ENCODE measurements at places on chromosomes 12 and 14.

GRCh38 chr12:46303039-46303666 lies 34.3 kb upstream of the SLC38A1 start:
- peak; percentile 41 for DNase-seq

DNA sequence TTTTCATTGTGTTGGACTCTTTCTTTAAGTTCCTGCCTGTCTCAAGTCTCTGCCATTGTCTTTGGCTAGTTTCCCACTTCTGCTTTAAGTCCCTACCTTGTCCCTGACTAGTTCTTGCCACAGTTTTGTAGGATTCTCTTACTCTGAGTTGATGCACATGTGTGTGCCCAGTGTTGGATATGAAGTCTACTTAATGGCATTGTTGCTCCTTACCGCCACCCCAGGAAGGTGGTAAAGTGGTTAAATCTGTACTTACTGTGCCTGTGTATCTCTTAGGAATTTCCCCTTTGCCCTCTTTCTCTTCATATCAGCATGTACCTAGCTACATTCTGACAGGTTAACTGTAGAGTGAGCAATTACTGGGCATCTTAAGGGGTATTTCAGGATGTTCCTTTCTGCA lies 227.1 kb downstream of the NUBPL start:
- DNase-seq = no peak

DNA sequence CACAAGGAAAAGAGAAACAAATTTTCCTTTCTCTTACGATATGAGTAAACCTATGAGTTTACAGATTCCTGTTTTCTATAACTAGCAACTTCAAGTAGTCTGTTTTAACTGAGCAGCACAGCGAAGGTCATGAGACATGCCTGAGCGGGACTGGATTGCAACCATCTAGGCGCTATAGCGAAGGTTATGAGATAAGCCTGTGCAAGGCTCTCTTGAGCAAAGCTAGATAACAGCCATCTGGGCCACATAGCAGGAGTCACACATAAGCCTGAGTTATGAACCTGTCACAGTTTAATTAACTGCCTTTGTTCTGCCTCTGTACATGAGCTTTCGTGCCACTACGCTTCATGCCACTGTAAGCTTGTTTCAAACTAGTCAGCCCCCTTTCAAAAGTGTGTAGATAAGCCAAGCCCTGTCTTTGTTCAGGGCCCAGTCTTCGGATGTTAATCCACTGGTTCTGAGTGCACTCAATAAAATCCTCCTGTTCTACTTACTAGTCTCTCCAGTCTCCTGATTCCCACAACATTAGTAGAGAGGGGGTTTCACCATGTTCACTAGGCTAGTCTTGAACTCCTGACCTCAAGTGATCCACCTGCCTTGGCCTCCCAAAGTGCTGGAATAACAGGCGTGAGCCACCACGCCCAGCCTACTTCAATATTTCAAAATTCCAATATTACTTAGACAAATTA lies 47.1 kb downstream of the SEC23A start:
- no peak for DNase-seq

DNA sequence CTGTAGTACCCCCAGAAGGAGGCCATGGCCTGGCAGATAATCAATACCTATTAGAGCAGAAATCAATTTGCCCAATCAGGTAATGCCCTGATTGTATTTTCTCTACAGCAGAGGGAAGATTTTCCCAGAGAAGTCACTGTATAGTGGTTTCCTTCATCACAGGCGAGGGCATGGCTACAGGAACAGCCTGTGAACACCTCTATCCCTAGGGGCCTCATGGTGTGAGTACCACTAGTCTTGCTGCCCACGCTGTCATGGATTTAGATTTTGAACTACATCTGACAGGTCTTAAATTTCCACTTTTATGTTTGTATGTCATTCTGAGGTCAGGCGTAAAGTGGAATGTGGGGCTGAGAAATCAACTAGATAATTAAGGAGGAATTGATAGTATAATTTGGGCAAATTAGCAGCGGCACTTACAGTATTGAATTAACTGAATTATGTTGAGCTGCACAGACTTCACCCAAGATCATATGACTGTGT lies 42.4 kb upstream of the STXBP6 start:
- no peak for DNase-seq

DNA sequence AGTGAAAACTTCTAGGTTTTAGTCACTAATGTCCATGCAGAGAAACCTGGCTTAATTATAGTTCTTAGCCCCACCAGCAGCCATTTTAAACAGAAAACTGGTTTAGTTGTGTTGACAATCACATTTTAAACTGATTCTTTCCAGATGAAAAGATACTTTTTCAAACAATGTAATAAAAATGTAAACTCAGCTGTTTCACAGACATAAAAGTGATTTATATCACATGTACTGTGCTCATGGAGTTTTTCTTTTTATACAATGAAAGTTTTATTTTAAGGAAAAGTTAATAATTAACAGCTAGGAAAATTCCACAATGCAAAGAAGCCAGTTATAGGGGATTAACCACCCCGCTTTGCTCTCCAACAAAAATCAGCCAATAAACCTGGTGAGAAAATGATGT lies 129.7 kb downstream of the PAX9 start:
- DNase-seq = no peak

- no peak for DNase-seq
These were observed 29.4 kb downstream of the PLEKHG7 start for GRCh38 chr12:92732216-92732615.

- no peak for DNase-seq
These were observed 224.4 kb downstream of the SPTSSA start for GRCh38 chr14:34237677-34238076.

DNA sequence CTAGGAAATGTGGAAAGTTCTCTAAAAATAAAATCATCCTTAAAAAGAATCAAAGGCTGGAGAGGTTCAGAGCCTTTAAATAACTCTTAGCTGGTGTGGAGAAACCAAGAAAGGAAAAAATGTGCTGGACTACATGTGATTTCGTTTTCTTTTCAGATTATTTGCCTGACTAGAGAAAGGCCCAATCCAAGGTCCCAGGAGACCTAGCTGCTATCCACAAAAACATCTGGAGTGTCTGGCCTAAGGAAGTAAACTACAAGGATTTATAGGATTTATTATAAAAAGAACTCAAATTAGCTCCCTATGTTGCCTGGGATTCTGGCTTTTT lies 774 bp upstream of the TMEM30B start:
- no peak for DNase-seq

DNA sequence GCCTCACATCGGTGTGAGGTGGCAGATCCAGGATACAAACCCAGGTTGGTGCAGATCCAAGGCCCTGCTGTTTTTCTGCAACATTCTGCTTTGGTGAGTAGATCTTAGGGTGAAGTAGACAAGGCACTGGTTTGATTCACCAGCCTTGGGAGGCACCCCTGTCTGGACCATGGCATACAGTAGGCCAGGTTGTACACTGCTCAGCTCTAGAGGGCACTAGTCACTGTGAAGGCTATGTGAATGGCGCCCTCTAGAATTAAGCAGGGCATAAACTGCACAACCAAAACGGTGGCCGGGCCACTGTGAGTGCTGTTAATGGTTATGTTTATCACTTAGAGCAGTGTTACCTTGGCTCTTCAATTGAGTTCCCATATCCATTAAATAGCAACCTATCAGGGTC lies 280.6 kb upstream of the PWP1 start:
- DNase-seq = peak; percentile 64

DNA sequence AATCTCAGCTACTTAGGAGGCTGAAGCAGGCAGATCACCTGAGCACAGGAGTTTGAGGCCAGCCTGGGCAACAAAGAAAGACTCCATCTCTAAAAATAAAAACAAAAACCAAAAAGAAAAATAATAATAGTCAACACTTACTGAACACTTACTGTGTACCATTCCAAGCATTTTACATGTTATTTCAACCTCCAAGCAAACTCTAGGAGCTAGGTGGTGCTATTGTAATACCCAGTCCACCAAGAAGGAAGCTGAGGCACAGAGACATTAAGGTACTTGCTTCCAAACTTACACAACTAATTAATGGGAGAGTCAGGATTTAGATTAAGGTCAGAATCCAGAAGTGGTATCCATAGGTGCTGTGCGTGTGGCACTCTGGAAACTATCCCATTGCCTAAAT lies 13.7 kb upstream of the OR6J1 start:
- peak; percentile 79 for DNase-seq

GRCh38 chr12:54704202-54704601 lies 56.0 kb upstream of the DCD start:
- DNase-seq = no peak

DNA sequence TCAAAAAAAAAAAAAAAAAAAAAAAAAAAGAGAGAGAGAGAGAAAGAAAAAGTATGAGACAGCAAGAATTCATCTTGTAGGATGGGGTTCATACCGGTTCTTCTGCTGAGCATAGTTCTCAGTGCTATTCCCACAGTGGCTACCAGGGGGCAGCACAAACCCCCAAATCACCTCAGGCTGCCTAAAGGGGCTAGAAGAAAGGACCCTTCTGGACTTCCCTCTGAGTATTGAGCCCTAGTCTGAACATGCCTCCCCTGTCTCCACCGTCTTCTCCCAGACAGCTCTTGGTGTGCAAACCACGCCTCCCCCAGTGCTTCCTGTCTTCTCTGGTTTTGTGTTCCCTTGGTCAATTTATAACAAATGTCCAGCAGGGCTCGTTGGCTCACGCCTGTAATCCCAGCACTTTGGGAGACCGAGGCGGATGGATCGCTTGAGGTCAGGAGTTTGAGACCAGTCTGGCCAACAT lies 31.3 kb upstream of the SMUG1 start:
- peak; percentile 75 for DNase-seq

GRCh38 chr12:2679068-2679815 lies 115.5 kb upstream of the FKBP4 start:
- no peak for DNase-seq

- DNase-seq = no peak
These were observed 175.3 kb upstream of the ALG10B start for GRCh38 chr12:38141239-38141638.

DNA sequence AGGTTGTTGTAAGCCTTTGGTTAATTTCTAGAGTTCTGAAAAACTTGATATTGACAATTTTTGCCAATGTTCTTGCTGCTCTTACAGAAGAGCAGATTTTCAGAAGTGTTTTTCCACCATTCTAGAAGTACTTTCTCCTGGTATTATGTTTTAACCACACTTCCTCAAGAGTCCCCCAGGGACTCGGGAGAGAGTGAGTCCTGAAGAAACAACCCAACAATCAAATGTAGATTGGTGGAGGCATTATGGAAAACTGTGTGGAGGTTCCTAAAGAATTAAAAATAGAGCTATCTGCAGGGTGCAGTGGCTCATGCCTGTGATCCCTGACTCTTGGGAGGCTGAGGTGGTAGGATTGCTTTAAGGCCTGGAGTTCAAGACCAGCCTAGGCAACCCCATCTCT lies 26.7 kb downstream of the OR10P1 start:
- DNase-seq = no peak

DNA sequence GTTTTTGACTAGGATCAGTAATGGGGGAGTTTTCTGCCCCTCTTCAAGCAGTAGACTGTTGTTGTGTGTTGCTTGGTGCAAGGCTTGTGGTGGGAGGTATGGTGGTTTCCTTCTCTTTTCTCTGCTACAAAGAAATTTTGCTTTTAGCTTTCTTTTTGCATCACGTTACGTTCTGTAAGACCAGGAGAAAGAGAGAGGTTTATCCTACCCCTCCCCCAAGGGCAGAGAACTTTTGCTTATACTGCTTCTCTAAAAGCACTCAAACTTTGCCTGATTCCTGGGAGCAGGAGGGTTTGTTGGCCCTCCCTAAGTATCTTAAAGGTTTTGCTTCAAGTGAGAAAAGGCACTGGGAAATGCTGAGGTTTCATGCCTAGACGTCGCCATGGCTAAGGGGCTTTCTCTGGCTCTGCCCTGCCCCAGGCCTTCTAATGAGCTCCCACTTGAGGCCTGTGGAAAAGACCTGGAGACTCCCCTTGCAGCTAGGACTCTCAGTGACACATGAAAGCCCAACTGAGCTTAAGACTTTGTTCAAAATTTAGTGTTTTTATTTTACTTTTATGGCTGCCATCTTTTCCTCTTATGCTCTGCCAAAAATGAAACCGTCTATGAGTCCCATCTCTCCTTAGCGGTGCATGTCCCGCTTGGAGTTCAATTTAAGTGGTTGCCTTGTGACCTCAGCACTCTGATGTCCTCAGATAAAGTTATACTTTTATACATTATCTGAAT lies 49.2 kb downstream of the EIF2S3B start:
- no peak for DNase-seq

DNA sequence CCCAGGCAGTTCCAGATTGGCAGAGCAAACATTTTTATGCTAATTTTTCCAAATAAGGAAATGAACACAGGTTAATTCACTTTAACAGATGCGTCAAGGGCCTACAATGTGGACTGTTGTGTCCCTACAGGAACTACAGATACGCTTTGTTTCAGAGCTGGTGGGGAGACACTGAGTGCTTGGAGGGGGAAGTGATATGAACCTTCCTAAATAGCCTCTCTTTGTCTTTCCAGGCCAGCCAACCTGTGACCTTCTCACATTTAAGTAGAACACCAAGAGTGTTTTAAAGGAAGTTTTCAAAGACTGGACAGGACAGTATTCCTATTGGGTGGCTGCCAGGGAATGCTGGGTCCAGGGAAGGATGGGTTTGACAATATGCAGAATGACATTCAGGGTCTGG lies 141.3 kb downstream of the ZNF664 start:
- no peak for DNase-seq

GRCh38 chr12:124680863-124681778 lies 113.7 kb upstream of the NCOR2 start:
- peak; percentile 93 for DNase-seq

GRCh38 chr12:19482036-19482435 lies 42.7 kb downstream of the AEBP2 start:
- peak; percentile 24 for DNase-seq

DNA sequence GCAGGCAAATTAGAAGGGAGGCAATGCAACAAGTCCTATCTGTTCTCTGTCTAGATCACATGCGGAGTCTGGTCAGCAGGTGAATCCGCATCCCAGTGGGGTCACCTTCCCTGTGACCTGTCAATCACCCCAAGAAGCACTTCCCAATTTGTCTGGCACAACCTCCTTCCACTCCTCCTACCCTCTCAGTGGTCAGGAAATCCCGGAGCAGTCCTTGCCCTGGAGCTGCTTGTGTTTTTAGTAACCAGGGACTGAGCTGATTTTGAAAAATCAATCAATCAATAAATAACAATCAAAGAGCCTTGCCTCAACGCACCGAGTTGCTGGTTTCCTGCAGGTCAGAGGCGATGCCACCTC lies 572 bp upstream of the ACSS3 start:
- peak; percentile 47 for DNase-seq
